ENCODE measurements at places on chromosomes 13 and 19.

DNA sequence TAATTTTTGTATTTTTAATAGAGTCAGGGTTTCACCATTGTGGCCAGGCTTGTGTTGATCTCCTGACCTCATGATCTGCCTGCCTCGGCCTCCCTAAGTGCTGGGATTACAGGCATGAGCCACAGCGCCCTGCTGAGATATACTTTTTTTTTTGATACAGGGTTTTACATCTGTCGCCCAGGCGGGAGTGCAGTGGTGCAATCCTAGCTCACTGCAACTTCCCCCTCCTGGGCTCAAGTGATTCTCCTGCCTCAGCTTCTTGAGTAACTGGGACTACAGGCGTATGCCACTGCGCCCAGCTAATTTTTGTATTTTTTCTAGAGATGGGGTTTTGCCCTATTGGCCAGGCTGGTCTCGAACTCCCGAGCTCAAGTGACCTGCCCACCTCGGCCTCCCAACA, 2.0 kb downstream of the COLGALT1 start:
- DNase-seq = no peak

GRCh38 chr19:27966390-27966816, 1246.5 kb downstream of the UQCRFS1 start:
- no peak for DNase-seq

DNA sequence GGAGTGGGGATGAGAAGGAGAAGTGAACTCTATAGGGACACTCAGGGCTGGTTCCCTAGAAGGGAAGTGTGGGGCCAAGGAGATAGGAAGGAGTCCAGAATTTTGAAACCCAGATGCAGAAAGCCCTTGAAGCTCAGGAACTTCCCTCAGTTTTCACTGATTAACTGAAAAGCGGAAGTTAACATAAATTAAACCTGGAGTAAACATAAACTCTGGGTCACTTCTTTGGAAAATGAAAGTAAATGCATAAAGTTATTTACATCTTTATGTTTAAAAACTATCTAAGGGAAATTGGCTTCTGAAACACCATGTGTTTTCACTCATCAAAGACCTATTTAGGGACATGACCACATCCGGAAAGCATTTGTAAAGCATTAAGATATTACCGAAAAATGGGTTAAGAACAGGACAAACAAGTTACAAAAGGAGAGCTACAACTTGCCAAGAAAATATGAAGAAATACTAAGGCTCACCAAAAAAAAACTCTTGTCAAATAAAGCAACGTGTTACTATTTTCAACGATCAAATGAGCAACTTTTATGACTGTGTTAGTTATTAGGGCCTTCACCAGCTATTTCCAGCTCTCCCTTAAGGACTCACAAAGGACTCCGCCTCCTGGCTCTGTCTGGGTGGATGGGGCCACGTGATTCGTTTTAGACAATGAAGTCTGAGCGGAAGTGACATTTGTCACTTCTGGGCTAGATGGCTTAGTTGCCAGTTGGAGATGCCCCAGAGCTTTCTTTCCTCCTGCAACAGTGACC, 439.1 kb upstream of the ZNF507 start:
- DNase-seq = no peak

DNA sequence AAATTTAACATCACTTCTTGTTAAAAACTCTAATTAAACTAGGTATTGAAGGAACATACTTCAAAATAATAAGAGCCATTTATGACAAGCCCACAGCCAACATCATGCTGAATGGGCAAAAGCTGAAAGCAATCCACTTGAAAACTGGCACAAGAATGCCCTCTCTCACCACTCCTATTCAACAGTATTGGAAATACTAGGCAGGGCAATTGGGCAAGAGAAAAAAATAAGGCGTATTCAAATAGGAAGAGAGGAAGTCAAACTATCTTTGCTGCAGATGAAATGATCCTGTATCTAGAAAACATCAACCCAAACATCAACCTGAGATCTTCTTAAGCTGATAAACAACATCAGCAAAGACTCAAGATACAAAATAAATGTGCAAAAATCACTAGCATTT, 15.6 kb upstream of the LILRB1 start:
- no peak for DNase-seq

DNA sequence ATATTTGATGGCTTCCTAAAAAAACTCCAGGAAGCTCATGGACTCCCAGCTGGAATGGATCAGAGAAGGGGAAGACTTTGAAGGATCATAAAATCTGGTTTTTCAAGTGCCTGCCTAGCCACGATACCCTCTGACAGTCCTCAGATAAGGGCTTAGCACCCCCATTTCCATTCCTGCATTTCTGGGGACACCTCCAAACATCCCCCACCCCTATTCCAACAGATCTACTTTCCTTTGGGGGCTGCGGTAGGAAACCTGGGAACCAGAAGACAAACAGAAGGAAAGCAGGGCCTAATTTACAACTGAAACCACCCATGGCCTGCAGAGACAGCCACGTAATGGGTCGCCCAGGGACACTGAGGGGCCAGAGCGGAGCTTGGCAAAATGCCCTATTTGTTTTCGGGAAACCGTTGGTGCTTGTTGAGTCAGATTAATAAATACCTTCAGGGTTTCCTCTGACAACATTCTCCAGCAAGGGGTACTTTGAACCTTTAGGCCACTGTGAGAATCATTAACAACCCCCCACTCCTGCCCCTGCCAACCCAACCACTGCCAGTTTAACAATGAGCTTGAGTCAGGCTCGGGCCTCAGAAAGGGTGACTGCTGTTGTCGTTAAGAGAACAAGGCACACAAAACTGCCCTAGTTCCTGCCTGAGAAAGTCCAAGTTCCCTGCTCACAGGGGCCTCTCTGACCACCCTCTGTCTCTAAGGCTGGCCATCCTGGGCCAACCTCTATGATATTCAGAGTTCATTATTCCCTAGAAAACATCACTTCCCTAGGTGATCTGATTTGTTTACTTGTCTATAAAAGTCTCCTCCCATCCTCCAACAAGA, 23.5 kb downstream of the RHPN2 start:
- DNase-seq = peak; percentile 95

DNA sequence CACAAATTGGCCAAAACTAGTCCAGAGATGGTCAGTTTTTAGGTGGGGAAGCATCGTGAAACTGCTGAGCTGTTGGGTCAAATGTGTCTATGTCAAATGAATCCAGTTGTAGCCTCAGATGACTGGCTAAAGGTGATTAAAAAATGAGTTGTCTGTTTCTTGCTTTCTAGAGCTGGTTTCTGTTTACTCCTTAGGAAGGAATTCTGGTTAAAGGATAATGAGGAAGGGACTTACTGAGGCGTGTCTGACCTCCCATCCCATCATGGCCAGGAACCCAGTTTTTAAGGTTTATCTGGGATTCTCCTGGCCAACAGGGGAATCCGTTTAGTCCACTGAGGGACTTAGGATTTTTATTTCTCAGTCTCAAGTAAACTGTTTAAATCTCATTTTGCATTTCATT, 256.5 kb downstream of the UQCRFS1 start:
- no peak for DNase-seq

DNA sequence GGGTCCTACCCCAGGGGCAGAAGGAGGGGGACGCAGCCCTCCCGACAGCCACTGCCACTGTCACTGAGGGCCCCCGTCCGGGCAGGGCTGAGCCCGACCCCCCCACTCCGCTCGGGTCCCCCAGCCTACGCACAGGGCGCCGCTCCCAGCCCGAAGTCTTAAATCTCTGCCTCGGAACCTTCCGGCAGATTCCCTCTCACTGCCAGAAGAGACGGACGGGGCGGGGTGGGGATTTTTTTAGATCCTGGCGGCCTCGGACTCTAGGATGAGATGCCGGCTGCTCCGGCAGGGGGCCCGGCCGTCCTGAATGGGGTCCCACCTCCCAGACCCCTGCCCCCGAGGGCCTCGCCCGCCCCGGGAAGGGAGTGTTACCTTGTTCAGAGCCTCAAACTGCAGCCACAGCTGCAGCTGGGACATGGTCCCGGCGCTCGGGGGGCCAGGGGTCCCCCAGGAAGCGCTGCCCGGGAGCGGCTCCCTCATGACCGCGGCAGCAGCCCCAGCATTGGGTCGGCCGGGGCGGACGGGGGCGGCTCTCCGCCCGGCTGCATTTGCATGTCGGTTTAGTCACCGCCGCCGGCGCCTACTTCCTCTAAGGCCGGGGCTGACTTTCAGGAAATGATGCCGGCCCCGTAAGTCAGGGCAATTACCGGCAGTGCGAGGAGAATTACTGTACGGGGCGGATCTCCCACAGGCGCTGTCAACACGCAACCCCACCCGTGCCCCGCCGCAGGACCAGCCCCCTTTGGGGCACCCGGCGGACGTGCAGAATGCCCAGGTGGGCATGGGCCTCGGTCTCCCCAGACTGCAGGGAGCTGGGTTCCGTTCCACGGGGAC, 28.1 kb downstream of the GPX4 start:
- peak; percentile 81 for DNase-seq

GRCh38 chr19:11375143-11375948, 880 bp downstream of the SWSAP1 start:
- DNase-seq = peak; percentile 7

DNA sequence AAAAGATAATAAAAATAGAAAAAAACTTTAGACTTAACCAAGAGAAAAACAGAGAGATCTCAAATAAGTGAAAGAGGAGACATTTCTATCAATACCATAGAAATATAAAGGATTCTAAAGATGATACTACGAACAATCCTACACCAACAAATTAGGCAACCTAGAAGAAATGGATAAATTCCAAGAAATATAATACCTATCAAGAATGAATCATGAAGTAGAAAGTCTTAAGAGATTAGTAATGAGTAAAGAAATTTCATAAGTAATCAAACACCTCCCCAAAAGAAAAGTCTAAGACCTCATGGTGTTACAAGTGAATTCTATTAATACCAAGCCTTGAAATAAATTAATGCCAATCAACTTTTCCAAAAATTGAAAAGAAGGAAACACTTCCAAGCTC, 1584.5 kb upstream of the MIR17HG start:
- no peak for DNase-seq

GRCh38 chr13:97005625-97006262, 11.5 kb upstream of the OXGR1 start:
- DNase-seq = no peak

- DNase-seq = no peak
Measured at GRCh38 chr13:73521290-73521624, 462.5 kb downstream of the KLF5 start.

GRCh38 chr13:44243198-44243857, 130.3 kb upstream of the SERP2 start:
- peak; percentile 11 for DNase-seq

GRCh38 chr13:88707646-88708045, 1036.5 kb downstream of the SLITRK5 start:
- no peak for DNase-seq

GRCh38 chr13:94712812-94713560, 641 bp upstream of the SOX21 start:
- peak; percentile 15 for DNase-seq

DNA sequence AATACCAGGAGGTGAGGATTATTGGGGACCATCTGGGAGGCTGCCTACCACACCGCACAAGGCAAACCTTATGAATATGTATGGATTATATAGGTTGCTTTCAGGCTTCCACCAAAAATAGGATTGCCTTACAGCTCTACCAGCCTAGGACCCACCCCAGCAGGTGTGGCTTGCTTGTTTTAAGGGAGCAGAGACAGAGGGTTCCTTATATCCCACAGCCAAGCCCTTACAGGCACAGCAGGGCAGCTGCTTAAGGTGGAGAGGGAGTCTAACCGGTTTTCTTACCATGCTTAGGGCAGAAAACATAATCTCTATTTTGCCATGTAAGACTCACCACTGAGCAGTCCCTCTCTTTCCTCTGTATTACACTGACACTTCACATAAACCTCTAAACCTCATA, 16.1 kb upstream of the TTYH1 start:
- peak; percentile 75 for DNase-seq

- no peak for DNase-seq
Measured at GRCh38 chr19:1311543-1312091, 25.9 kb downstream of the EFNA2 start.

DNA sequence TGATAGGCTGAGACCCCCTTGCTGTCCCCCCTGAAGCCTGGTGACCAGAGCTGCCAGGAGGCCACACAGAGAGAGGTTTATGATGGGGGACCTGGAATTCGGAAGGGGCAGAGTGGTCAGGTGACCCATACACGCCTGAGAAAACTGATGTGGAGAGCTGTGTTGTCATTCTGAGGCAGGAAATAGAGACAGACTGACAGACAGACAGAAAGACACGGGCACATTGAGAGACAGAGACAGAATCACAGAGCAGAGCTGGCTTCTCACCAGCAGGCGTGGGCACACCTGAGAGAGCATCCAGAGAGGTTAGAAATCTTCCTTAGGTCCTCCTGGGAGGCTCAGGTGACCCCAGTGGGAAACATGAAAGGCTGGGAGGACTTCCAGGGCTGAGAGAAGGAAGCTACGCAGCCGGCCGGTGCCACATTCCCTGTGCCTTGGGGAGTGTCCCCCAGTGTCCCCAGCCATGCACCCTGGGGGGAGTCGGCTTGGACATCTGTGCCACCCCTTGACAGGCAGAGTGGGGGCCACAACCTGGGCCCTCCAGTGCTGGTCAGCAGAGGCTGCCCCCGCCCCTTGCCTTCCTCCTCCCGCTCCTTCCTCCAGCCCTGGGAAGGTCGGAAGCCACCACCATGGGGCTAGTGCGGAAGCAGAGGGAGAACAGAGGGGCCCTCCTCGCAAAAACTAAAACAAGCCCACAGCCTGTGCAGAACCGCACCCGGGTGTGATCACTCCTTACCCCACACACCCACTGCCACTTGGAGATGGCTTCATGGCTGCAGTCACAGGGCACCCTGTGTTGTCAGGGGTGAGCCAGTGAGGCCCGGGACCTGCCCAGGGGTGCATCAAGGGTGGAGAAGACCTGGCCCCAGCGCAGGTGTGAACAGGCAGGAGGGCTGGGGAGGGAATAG, 2.2 kb downstream of the FFAR1 start:
- DNase-seq = no peak
